ENCODE measurements at places on chromosomes 16 and 17.

GRCh38 chr17:74566132-74566753 is 1.1 kb downstream of the CD300H start:
- DNase-seq: no peak

DNA sequence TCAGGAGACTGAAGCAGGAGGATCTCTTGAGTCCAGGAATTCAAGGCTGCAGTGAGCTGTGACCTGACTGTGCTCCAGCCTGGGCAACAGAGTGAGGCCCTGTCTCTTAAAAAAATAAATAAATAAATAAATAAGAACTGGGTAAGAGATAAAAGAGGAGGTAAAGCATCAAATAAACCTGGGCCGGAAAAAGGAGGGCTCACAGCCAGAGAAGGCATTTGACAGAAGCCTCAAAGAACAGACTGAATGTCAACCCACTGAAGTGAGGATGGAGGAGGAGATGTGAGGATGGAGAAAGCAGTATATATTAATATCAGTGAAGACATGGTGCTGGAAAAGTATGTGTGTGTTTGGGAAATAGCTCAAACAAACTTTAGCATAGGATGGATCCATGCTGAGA is 6.1 kb downstream of the NOG start:
- DNase-seq: no peak

DNA sequence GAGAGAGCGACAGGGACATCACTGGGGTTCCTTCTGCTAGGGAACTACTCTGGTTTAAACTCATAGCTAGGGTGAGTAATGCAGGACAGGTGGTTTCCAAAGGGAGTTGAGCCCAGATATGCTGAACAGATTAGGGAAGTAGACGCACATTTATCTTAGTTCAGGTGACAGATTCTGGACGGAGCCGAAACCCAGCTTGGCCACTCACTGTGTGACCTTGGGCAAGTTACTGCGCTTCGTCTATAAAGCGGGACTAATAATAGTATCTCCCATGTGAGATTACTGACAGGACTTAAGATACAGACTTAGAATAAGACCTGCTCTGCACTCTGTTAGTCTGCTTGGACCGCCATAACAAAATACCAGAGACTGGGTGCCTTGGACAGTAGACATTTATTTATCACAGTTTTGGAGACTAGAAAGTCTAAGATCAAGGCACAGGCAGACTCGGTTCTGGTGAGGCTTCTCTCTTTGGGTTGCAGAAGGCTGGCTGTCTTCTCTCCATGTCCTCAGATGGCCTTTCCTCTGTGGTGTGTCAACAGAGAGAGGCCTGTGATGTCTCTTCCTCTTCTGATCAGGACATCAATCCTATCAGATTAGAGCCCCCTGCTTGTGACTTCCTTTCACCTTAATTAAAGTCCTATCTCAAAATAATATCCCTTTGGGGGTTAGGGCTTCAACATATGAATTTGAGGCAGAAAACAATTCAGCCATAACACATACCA is 12.1 kb downstream of the SCNN1G start:
- DNase-seq: no peak

DNA sequence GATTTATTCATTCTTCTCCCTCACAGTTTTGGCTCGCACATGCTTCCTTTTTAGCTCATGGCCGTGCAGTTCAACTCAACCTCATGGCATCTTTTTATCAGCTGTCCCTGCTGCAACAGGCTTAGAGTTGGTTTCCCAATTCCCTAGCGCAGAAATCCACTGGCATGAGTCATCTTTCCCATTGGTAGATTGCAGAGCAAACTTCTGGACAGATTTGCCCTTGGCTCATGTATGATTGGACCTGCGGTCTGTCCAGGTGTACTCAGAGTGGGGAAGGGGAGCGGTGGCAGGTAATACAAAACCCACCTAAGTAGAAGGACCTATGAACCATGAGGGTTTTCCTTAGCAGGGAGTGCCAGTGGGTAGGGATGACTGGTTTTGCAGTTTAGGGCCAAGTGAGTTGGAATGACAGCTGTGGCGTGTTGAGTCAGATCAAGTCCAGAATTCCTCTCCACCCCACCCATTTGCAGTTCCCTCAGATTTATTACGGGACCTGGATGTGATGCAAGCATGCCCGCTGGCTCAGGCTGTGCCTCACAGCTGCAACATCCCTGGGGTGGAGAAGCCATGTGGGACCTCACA is 584.7 kb downstream of the WWOX start:
- no peak for DNase-seq

DNA sequence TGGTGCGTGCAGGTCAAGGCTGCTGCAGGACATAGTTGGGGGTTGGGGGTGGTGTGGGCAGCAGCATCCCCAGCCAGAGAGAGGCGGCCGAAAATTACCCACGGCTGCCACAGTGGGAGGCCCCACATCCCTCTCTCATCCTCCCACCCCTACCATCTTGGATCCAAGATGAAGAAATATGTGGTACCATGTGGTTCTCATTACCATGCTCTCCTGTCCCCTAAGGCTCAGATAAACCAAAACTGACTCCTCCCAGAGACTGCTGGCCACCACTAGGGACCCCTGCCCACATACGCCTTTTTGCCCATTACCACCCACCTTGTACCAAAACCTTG is 120.4 kb downstream of the HIC1 start:
- no peak for DNase-seq

- no peak for DNase-seq
These were observed 4.3 kb upstream of the MYL4 start for GRCh38 chr17:47204722-47205418.

GRCh38 chr16:67883872-67884261 is 818 bp upstream of the NRN1L start:
- DNase-seq: peak; percentile 67

GRCh38 chr17:63095459-63095858 is 129.4 kb downstream of the TANC2 start:
- no peak for DNase-seq

DNA sequence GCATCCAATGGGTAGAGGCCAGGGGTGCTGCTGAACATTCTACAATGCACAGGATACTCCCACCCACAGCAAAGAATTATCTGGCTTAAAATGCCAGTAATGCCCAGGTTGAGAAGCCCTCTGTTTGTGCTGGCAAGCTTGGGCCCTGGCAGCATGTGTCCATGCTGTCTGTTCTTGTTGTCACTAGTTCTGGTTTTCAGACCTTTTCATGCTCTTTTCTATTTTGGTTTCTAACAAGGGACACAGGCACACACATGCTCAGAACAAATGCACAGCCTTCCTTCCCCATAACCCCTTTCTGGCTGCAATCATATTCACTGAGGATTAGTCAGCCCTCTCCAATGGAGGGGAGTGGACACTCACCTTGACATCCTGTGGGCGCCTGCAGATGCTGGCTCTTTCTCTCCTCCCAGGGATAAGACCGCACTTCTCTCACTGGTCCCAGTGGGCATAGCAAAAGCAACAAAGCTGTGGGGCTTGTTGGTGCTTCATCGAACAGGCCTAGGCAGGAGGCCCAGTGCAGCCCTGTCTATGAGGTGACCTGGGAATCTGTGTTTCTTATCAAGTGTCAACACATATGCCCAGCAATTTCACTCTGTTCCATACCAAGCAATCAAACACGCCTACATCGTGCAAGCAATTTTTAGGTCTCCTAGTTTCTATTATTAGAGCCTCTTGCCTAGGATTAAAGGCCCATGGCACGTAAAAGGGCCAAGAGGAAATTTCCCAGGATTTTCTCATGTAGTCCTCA is 271.1 kb upstream of the CCL2 start:
- no peak for DNase-seq

- no peak for DNase-seq
These were observed 4.8 kb downstream of the GLIS2 start for GRCh38 chr16:4320571-4321137.

- DNase-seq: peak; percentile 12
These were observed 477 bp downstream of the CFAP20 start for GRCh38 chr16:58128711-58129096.

GRCh38 chr17:82497483-82498405 is 21.8 kb upstream of the FOXK2 start:
- DNase-seq: peak; percentile 27

DNA sequence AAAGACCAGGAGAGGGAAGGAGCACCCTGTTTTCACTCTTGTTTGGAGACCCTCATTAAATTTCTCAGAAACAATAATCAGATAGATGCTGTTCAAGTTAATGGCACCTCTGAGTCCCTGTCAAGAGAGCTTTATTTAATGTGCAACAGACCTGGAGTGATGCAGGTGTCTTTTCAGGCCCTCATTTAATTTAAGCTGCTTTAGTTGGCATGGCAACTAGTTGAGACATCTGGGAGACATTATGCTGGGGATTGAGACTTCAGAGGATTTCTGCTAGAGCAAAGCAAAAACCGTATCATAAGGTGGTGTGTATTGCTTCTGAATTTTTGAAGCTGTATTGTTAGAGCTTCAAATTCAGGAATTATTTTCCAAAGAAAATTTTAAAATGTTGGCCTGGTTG is 108.5 kb downstream of the NLK start:
- DNase-seq: no peak

- no peak for DNase-seq
These were observed 2.4 kb upstream of the B9D1 start for GRCh38 chr17:19364699-19365498.

- DNase-seq: no peak
These were observed 40.0 kb downstream of the RFFL start for GRCh38 chr17:35023538-35023937.

- no peak for DNase-seq
These were observed 26.7 kb downstream of the SAP30BP start for GRCh38 chr17:75693500-75694481.

DNA sequence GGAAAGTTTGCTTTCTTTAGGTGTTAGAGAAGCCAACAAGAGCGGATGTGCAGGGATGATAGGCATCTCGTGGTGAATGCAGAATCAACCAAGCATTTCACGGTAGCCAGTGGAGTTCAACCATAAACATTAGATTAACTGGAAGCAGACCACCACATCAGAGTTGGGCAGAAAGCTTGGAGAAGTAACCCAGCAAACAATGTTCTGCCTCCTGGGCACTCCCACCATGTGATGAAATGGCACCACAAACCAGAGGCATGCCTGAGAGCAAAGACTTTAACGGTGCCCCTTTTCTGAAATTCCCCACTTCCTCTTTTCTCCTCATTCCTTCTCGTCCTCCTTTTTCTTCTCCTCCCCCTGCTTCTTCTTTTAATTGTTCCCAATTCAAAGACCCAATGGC is 193.5 kb upstream of the ANKFN1 start:
- DNase-seq: no peak

- no peak for DNase-seq
These were observed 108.2 kb downstream of the VAT1L start for GRCh38 chr16:77896415-77897128.

GRCh38 chr16:55664786-55665407 is 9.1 kb downstream of the SLC6A2 start:
- no peak for DNase-seq

DNA sequence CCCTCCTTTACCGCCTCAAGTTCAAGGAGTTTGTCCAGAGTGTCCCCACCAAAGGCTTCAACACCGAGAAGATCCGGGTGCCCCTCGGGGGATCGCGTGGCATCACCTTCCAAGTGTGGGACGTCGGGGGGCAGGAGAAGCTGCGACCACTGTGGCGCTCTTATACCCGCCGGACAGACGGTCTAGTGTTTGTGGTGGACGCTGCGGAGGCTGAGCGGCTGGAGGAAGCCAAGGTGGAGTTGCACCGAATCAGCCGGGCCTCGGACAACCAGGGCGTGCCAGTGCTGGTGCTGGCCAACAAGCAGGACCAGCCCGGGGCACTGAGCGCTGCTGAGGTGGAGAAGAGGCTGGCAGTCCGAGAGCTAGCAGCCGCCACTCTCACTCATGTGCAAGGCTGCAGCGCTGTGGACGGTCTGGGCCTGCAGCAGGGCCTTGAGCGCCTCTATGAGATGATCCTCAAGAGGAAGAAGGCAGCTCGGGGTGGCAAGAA is 1.1 kb downstream of the ARL4D start:
- DNase-seq: no peak

DNA sequence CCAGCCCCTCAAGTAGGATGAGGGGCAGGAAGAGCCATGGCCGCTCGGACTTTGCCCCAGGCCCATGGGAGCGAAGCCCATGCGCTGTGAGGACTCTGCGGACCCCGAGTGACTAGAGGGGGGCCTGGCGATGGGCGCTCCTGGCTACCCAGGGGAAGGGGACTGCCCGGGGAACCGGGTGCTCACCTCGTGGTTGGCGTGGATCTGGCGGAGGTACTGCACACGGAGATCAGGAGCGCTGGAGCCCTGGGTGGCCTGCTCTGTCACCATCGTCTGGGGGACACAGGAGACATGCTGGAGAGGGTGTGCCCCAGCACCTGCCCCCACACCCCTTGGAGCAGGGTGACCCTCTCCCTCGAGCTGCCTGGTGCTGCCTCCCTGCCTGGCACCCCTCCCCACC is 11.0 kb downstream of the FAAP100 start:
- DNase-seq: no peak

DNA sequence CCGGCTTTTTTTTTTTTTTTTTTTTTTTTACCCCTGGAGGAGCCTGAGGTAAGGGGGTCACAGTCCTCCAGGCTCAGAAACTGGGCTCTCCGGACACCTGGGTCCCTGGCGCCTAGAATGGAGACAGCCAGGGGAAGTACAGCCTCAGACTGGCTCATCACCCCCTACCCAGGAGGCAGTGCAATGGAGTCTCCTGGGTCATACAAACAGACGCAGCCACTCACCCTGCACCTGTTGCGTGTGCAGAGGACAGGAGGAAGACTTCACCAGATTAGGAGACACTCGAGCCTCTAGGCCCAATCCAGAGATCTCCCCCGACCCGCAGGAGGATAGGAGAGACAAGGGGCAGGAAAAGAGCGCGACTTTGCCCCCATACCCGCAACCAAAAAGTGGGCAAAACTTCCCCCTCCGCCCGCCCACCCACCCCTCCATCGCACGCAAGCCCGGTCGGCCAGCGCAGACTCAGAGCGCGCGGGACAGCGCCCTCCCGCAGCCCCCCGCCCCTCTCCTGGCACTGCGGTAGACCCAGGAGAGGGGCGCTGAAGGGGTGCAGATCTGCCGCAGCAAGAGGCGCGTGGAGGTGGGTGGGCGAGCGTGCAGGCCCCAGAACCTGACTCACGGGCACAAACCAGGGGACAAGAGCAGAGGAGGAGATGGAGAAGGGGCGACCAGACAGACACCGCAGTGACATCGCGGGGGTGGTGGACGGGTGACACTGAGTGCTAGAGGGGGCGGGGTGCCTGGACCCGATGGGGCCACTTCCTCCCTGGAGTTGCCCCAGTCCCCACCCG is 900 bp downstream of the HAP1 start:
- no peak for DNase-seq

- DNase-seq: no peak
These were observed 21.4 kb upstream of the ABCC3 start for GRCh38 chr17:50613007-50613992.

DNA sequence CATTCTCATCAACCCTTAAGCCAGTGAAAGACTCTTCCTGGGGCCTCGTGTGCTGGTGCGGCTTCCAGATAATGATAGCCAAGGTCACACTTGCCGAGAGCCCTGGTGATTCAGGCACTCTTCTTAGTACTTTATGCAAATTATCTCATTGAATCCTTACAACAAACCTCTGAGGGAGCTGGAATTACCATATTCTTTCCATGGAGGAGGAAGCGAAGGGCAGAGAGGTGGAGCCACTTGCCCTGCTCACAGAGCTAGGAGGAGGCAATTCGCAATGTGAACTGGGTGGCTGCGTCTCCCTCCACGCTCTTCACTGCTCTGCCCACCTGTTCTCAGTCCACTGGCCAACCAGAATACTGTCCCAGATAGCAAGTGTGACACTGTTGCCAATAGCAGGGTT is 409.7 kb downstream of the SNX29 start:
- DNase-seq: no peak

GRCh38 chr17:39629898-39630297 is 3.1 kb downstream of the PPP1R1B start:
- no peak for DNase-seq

Data from T follicular helper cell (primary cell).